ENCODE measurements at places on chromosomes 16 and 17.

DNA sequence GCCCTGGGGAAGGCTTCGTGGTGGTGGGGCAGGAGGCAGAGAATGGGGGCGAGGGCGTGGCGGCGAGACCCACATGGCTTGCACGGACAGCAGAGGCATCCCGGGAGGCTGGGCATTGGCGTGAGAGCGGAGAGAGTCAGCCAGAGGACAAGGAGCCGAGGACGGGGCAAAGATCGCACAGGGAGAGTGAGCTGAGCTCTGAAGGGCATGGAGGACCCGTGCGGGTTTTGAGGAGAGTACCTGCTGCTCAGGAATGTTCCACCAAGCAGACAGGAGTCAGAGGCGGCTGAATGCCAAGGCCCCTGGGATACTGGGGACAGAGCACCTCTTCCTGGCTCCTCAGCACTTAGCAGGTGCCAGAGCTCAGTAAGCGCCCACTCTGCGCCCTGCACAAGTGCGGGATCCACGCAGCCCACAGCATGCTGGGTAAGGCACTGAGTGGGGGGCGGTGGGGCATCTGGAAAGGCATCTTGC lies 47.8 kb downstream of the ARHGAP27 start:
- no peak for DNase-seq

GRCh38 chr16:3963203-3963602 lies 82.7 kb upstream of the CREBBP start:
- peak; percentile 9 for DNase-seq

- no peak for DNase-seq
These were observed 596.3 kb upstream of the CA10 start for GRCh38 chr17:52754838-52755237.

- no peak for DNase-seq
These were observed 55.7 kb downstream of the CENPV start for GRCh38 chr17:16297367-16298139.

GRCh38 chr17:37493249-37494027 lies 3.7 kb downstream of the DUSP14 start:
- no peak for DNase-seq

GRCh38 chr16:54694651-54695050 lies 236.0 kb upstream of the IRX5 start:
- DNase-seq, result no peak

DNA sequence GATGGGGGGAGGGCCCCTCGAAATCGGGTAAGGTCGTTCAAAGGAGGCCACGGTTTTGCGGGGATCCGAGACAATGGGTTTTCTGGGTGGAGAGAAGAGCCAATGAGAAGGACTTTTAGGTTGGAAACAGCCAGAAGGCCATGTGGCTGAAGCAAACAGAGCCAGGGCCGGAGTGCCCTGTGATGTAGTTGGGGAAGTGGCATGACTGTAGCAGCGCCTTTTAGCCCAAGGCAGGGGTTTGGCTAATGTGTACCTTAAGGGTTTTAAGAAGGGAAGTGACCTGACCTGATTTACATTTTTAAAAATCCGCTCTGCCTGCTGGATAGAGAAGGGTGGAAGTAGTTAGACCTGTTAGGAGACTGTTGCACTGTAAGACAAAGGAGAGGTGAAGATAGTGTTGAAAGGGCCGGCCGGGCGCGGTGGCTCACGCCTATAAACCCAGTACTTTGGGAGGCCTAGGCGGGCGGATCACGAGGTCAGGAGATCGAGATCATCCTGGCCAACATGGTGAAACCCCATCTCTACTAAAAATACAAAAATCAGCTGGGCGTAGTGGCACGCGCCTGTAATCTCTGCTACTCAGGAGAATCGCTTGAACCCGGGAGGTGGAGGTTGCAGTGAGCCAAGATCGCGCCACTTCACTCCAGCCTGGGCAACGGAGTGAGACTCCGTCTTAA lies 1.0 kb downstream of the LYRM1 start:
- no peak for DNase-seq

- DNase-seq, result no peak
These were observed 75.8 kb upstream of the TRAP1 start for GRCh38 chr16:3793161-3793576.

- no peak for DNase-seq
These were observed 29.9 kb downstream of the RPTOR start for GRCh38 chr17:80574496-80574895.
